ENCODE measurements at places on chromosomes 11 and 22.

DNA sequence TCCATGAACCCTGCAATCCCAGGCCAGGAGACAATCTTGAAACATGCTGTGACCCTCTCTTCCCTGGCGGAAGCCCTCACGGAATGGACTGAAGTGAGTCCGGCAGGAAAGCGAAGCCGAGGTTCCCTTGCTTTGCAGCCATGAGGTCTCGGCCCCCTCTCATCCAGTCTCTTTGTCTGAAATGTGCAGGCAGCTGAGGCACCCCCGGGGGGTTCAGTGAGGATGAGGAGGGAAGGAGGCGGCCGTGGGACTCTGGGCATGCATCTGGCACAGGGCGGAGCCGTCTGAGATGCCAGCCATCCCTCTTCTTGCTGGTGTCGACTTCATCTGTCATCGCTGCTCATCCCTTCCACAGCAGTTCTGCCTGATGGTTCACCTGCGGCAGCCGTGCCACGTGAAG, 1485.7 kb downstream of the BRD1 start:
- DNase-seq: no peak

GRCh38 chr11:119625206-119625978, 103.6 kb downstream of the NECTIN1 start:
- DNase-seq: no peak

DNA sequence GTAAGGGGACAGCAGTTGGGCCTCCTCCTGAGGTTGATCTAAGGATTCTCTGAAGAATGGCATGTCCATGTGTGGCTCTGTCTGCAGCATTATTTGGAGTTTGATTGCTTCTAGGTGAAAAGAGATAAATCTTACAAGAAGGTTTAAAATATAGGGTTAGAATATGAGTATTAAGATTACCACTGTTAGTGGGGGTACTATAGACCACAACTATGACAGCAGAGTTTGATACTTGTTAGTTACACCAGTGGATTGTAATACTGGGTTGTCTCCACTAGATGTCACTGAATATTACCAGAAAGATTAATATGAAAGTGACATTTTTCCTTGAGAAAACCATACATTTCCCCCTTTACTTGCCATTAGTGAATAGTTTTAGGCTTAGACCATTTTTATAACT, 47.9 kb downstream of the ZNF280B start:
- DNase-seq: no peak

DNA sequence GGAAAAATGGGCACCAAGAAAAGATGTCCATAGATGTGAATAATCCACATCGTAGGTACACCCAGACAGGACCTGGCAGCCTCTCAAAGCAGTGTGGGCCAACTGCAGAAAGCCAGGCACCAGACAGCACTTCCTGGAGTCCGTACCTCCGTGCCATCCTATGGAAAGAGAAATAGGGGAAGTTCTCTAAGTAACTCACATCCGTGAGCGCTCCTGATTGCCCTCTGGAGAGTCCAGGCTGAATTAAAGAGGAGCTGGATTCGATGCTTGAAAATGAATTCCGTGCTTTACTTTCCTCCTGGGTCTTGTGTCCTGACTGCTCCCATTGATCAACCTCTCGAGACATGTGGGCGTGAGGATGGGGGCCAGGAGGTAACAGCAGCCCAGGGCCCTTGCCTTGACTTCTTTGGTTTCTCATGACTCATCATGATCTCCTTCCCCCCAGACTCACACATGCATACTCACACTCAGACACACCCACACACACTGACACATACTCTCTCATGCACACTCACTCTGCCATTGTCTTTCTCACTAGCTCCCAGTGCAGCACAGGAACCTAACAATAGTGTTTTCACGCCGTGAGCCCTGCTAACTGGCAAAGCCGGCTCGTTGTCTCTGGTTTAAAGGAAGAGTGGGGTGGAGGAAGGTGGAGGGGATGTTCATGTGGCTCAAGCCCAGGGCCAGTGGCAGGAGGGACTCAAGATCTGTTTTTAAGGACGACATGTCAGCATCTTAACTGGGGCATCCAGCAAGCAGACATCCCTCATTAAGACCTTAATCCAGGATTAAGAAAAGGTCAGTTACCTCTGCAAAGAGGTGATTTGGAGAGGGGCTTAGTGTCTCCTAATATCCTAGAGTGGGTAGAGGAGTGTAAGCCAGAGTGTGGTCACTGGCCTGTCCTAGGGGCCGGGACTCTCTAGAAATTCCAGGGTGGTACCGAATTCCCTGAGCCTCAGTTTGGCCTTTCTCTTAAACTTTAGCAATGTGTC, 104.2 kb downstream of the SCN3B start:
- no peak for DNase-seq

DNA sequence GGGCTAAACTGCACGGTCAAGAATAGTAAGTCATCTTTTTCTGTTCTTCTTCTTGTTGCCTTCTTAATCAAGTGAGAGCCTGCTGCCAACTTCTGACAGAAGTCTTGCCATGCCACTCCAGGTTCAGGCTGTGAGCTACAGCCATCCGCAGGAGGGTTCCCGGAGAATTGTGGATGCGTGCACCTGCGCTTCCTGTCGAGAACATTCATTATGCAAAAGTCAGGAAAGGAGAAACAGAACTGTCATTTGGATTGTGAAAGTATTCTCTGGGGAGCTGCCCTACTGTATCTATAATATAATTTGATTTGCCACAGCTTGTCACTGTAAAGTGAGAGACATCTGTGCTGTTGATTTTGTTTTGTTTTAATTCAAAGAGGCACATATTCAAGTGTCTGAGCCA, 12.3 kb downstream of the IL17RA start:
- no peak for DNase-seq

DNA sequence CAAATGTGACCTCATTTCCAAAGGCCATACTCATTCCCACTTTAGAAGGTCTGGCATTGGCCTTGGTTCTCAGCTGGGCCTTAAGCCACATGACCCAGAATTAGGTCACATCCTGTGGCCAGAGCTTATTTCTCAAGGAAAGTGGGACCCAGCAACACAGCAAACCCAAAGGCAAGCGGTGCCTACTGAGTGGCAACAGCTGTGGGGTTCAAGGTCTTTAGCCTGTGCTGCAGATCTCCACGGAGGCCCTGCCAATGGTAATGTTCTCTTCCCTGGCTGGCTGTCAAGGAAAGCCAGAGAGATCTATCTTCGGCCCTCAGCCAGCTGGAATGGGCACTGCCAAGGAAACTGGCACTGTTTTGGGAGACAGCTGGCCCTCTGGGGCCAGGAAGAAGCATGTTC, 41.5 kb upstream of the TP53I11 start:
- DNase-seq: peak; percentile 37

- DNase-seq: no peak
These were observed 1.4 kb downstream of the CDC42BPG start for GRCh38 chr11:64842851-64843685.

DNA sequence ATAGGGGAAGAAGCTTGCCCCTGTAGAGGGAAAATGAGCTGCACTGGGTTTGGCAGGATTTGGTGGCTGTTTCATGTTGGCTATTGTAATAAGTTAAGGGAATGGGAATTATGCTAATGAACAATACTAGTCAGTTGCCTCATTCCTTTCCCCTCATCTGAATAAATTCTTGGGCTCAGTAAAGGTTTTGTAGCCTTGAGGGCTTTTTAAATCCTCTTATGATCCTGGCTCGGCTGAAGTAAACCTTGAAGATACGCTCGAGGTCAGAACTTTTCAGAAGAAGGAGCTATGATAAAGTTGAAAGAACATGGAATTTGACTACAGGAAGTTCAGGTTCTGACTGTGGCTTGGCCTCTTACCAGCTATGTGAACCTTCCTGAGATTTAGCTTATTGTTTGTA, 448.7 kb downstream of the RAB38 start:
- no peak for DNase-seq

DNA sequence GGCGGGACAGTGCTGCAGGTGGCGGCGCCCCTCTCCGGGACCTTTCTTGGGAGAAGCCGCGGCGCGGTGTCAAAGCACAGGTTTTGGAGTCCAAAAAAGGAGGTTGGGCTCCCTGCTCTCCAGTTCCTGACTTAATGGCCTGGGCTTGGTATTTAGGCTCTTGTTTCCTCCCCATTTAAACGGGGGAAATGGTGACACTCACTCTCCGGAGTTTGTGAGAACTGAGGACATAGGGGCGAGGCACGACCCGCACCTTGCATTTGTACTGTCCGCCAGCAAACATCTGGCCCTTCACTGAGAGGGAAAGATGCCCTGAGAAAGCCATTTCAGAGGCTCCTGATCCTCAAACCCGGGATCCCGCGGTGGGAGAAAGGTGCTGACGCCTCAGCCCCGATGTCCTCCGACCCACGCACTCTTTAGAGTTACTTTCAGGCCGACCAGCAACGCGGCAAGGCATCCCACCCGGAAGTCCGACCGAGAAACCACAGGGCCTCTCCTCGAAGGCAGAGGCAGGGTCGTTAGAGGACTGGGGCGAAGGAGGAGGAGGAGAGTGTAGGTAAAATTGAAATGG, 2.9 kb upstream of the WDR74 start:
- peak; percentile 89 for DNase-seq

DNA sequence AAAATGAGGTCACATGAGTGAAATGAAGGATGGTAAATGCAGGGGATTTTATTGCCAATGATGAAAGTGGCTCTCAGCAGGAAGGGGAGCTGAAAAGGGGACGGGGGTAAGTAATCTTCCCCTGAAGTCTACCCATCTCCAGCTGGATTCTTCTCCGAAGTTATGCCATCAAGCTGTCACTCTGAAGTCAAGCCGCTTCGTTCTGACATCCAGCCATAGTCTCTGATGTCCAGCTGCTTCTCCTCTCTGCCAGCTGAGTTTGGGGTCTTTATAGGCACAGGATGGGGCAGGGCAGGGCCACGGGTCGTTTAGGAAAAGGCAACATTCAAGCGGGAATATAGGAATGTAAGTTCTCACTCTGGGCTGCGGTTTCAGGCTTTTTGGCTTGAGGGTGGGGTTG, 181.9 kb upstream of the ANO3 start:
- DNase-seq: no peak

DNA sequence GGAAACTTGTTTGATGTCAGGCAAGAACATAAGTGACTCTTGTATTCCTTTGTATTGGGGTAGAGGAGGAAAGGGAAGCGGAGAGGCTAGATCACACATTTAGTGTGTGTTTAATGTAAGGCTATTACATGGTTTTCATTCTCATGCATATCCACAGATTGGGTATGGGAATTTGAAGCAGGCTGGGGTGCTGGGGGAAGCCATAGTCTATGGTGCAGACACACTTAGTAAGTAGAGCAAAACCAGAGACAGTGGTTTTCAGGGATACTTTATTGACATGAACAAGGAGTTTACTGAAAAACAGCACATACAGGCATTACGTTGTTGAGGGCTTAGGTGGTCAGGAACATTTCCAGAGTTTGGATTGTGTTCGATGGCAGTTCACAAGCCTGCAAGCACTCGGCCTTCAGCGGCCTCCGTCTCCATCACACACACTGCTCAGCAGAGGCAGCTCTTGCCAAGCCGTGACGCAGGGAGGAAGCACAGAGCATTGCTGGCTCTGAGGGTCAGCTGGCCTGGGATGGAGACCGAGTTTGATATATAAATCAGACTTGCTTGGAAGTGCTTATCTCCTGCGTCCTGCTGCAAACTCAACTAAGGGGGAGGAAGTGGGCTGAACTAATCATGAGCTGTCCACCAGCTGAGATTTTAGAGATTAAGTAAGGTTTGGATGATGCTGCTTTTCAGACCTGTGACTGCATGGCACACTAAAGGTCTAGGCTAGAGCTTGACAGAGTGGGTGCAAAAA, 25.3 kb downstream of the SCN3B start:
- DNase-seq: no peak

DNA sequence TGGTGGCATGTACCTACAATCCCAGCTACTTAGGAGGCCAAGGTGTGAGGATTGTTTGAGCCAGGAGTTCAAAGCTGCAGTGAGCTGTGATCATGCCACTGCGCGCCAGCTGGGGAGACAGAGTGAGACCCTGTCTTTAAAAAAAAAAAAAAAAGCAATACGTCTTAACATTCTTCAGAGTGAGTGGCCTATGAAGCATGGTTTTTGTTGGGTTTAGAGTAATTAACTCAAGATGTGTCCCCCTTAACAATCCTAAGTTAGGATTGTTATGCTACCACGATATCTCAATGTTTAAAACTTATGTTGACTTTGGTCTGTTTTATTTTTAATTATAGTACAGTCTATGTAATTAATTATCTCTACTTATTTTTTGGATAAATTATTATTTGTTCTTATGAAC, 156.1 kb downstream of the HIPK3 start:
- no peak for DNase-seq

DNA sequence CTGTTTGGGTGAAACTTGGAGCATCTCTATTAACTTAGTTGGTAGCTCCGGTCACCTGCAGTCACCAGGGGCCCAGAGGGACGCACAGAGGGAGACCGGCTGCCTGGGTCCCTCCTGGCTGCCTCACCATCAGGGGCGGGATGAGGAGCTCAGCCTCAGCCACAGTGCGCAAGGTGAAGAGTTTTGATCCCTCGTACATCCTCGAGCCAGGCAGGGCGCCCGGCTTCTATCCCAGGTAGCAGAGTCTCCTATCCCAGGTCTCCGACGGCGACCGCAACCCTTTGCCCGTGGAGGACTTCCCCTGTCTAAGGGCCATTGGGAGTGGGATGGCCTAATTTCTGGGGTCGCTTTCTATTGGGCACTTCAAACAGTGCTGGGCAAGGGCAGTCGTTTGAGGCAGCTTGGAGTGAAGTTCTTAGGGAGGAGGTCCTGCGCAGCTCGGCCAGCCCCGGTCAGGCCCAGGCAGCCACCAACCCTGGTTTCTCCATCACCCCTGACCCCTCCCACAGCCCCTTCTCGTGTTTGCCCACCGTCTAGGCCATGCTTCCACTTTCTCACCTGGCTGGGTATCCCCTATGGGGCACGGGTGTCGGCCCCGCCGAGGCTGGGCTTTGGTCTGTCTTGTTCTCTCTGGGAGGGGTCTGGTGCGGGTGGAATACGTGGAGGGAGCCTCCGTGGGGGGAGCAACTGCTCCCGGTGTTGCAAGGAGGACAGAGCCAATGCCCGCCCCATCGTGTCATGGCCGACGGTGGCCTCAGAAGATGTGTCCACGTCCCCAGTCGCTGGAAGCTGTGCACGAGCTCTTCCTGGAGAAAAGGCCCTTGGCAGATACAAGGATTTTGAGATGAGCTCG, 3.6 kb upstream of the MRGPRG start:
- no peak for DNase-seq

- no peak for DNase-seq
These were observed 113.1 kb downstream of the DBX1 start for GRCh38 chr11:20047006-20047768.

GRCh38 chr11:49202287-49202976, 6.0 kb downstream of the FOLH1 start:
- no peak for DNase-seq

GRCh38 chr11:116348226-116348625, 424.6 kb downstream of the BUD13 start:
- no peak for DNase-seq

Measured in left forelimb (tissue), 1 donor.